ENCODE measurements at places on chromosomes 3 and 15.

DNA sequence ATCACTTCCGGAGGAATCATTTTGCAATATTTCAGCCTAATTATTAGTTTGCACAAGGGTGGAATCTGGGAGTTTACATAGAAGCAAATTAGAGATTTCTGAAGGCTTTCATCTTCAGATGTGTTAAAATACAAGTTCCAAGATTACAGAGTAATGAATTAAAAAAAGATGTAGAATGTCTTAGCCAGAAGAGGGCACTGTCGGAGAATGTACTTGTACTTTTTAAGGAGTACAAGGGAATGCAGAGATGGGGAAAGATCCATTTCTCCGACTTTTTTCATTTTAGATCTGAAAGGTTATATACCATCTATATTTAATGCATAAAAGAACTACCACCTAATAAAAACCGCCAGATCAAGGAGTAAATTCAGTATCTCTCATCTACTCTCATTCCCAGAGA lies 43.1 kb upstream of the WDR5B start:
- DNase-seq: no peak

DNA sequence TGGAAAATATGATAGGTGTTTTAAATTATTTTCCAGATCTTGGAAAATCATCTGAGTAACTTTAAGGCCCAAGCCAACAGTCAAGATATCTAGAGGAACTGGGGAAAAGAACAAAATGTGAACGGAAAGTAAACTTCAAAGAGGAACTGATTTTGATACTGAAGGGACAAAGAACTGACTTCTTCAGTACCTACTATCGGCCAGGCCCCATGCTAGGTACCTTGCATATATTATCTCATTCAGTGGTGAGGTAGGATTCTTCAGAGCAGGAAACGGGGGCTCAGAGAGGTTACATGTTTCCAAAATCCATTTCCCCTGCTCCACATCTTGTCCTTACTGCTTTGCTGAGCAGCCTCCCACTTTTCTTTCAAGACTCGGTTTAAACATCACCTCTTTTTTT lies 9.8 kb upstream of the ZNF710 start:
- no peak for DNase-seq

- DNase-seq: peak; percentile 43
Measured at GRCh38 chr15:41331833-41332193, 578 bp downstream of the OIP5 start.

DNA sequence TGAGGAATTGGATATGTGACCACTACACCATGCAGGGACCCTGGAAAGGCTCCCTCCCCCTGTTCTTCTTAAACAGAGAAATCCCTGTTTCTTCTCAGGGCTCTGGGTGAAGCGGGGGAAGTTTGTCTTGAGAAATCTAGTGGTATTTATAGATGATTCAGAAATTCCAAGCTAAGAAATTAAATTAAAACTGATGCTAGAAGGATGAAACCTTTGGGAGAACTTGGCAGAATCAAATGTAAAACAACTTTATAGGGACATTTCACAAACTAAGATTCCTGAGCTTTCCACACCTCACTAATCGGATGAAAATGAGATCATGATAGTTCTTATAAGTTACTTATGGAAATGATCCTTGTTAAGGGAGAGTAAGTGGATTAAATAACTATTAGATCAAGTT lies 54.2 kb downstream of the FBXL2 start:
- DNase-seq: no peak

GRCh38 chr15:96720251-96720650 lies 389.8 kb downstream of the NR2F2 start:
- DNase-seq: no peak

DNA sequence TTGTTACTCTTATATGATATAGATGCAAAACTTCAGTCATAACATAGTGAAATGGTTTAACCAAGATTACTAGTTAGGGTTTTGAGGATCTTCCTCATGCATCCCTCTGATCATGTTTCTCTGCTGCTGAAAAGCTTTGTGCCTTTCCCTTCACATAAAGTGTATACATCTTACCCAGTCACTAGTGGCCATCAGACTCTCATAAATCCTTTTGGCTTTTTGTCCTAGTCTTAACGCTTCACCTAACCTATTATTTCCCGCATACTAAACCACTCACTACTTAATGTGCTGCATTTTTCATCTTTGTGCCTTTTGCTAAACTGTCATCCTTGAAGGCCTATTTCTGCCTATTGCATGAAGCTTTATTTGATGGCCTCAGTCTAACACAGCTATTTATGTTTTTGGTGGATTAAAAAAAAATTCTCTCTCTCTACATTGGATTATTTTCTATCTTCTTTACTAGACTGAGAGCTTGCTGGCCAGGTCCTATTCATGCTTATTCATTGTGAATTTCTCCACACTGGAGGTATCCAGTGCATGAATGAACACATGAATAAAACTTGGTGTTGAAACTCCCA lies 717.6 kb upstream of the GOLIM4 start:
- no peak for DNase-seq

- no peak for DNase-seq
Measured at GRCh38 chr15:39974656-39975230, 40.8 kb downstream of the EIF2AK4 start.

DNA sequence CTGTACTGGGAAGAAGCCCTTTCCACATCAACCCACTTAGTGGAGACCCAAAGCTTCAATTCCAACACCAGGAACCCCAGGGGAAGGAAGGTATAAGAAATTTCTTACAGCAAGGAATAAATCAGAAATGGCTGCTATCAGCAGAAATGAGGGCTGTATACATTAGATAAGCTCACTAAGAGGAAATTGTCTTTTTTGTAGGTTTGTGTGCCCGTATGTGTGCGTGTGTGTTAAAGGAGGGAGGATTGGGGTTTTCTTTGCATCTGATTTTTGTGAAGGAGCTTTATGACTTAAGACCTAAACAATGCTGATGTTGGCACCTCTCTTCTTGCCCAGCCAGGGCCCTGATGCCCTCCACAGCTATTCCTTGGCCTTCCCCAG lies 18.6 kb downstream of the ARRDC4 start:
- DNase-seq: no peak

- no peak for DNase-seq
Measured at GRCh38 chr15:82103468-82103867, 57.6 kb upstream of the MEX3B start.

DNA sequence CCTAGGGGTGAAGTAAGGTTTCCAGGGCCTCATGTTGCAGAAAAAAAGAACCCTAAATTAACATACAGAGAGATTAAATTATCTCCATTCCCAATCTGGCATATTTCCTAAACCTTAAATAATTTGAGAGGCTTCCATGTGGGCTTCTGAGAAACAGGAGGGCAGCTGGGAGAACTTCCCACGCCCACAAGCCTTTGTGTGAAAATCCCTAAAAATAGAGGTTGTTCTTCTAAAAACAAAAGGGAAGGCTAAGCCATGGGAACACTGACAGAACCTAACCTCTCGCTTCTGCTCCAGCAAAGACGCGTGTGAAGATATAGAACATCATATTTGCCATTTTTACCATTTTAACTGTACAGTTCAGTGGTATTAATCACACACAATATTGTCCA lies 812 bp upstream of the SLC12A8 start:
- no peak for DNase-seq

GRCh38 chr3:59246719-59247401 lies 197.0 kb upstream of the CFAP20DC start:
- no peak for DNase-seq

- DNase-seq: no peak
Measured at GRCh38 chr3:154040283-154040682, 80.9 kb upstream of the ARHGEF26 start.

DNA sequence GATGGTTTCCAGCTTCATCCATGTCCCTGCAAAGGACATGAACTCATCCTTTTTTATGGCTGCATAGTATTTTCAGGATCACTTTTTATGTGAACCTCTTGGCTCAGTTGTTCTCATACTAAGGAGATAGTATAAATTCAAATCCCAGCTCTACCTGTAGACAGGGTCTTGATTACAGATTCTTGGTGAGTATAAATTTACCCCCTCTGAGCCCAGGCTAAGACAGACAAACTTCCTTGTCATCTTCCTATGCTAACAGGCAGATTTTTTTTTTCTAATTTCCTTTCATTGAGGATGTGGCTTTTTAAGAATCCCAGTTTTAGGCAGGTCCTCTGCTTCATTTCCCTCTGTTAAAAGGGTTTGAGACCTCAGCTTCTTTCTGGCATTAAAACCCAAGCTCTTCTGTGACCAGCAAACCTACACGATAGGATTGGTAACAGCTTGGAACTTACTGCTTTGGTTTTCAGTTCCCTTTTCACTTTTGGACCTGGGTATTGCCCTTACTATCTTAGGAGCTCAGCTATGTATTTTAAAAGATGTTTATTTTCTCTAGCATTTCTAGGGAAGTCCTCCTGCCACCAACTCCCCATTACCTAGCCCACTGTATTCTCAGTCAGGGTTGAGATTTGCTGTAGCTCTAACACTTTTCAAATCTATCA lies 72.5 kb downstream of the VPS8 start:
- no peak for DNase-seq

- DNase-seq: peak; percentile 60
Measured at GRCh38 chr15:90221246-90221900, 12.4 kb downstream of the CIB1 start.

DNA sequence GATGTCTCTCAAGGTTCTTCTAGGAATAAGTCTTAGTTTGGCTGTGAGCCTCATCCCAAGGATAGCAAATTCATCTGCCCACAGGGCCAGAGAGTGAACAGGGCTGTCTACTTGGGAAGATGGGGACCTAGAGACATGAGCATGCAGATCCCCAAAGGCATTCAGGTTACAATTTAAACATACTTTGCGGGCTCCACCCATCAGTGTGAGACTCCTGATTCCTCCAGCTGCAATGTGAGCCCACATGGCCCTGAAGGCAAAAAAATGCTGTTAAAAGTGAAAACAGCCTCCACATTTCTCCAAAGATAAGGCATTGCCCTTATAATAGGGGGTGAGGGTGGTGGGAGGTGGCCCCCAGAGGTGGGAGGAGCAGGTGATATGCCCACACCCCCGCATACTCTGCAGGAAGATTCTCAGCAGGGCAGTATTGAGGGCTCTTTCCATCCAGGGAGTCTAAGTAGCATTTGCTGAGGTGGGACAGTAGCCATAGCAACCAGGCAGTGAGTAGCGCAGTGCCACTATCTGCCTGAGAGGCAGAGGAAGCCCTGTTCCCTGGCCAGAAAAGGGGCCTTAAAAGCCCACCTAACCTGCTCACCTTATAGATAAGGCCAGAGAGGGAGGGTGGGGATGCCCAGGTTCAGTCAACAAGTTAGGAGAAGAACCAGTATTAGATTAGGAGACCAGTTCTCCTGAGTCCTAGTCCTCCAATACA lies 31.2 kb downstream of the TGM4 start:
- DNase-seq: no peak

DNA sequence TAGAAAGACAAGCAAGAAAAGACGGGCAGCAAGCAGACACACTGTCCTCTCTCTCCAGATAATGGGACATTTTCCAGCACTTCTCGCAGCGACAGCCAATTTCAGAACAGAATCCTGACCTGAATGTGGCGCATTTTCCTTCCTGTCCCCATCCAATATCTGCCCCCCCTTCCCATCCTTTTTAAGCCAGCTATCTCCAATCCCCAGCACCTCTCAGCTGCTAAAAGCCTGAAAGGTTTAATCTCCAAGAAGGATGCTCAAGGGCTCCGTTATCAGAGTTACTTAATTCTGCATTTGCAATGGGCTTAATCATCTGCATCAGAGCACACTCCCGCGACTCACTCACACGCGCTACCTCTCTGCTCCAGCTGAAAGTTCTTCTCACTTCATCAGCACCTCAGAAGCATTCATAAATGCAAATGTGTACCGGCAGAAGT lies 50.5 kb downstream of the SRGAP3 start:
- DNase-seq: no peak

- no peak for DNase-seq
Measured at GRCh38 chr15:100311154-100311625, 30.6 kb downstream of the ADAMTS17 start.

GRCh38 chr3:193130576-193130975 lies 110.4 kb upstream of the PLAAT1 start:
- DNase-seq: no peak

- DNase-seq: no peak
Measured at GRCh38 chr3:3666664-3667063, 132.6 kb upstream of the LRRN1 start.

- DNase-seq: no peak
Measured at GRCh38 chr3:138642226-138642926, 33.8 kb downstream of the FAIM start.

- no peak for DNase-seq
Measured at GRCh38 chr3:196974661-196975060, 6.0 kb upstream of the PIGZ start.

GRCh38 chr15:81612631-81613030 lies 238.6 kb upstream of the TMC3 start:
- no peak for DNase-seq

DNA sequence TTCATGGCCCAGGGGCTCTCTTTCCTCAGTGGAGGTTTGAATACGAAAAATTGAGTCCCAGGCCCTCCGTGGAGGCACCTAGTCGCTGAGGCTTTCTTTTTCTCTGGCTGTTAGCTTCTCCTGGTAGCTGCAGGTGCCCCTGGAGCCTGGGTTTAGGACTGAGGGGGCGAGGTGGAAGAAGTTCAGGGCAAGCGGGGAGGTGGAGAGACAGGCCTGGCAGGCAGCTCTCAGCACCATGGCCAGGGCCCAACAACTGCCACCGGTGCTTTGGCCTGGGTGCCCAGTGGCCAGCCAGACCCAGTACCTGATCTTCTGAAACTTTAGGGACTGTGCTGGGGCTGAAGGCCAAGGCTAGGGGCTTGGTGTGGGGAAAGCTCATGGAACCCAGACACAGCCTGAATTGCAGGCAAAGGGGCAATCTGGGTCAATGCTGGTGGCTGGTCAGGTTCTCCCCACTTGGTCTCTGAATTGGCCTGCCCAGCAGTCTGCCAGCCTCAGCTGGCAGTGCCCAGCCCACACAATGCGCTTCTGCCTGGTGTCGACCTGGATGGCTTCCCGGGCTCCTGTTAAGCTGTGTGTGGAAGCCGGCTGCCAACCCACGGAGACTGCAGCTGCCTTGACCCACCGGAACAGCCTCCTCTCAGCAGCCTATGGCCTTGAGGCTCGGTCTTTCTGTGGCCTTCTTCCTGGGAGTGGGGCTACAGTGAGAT lies 30.3 kb upstream of the POLG start:
- no peak for DNase-seq

DNA sequence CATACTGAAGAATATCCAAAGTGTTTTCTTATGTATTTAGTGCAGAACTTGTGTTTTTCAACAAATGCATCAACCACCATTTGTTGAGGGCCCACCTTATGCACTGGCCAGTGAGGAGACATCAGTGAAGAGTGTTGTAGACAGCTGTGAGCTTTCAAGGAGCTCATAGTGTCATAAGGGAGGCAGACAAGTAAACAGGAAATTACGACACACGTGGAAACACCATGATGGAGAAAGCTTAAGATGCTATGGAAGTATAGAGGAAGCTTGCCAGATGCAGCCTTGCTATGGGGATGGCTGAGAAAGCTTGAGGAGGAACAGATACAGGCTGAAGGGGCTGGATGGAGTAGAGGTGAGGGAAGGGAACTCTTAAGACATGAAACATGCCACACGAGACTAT lies 50.8 kb upstream of the PSMD6 start:
- no peak for DNase-seq

GRCh38 chr3:171829841-171830517 lies 13.2 kb upstream of the TMEM212 start:
- no peak for DNase-seq

- DNase-seq: no peak
Measured at GRCh38 chr3:13006216-13006990, 66.8 kb downstream of the IQSEC1 start.

- DNase-seq: no peak
Measured at GRCh38 chr15:88257311-88258092, 963 bp upstream of the NTRK3 start.

Measured in HS-27A (cell line).